ENCODE measurements at places on chromosomes 13 and 19.

GRCh38 chr13:35833608-35834275 lies 297.4 kb downstream of the DCLK1 start:
- no peak for DNase-seq

DNA sequence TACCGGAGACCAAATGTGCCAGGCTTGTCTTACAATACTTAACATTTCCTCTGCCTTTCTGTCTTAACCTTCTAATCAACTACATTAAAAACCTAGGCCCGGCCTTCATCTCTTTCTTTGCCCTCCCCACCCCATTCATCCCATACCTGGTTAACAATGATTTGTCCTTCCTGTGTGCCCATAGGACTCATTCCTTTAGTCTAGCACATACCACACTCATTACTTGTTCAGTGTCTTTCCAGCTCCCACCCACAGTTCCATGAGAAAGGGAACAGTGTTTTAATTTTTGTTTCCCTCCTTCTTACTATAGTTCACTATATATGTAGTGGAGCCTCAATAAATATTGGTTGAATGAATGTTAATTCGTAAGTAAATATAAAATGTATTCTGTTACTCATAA lies 2.4 kb downstream of the CLN5 start:
- DNase-seq, result no peak

DNA sequence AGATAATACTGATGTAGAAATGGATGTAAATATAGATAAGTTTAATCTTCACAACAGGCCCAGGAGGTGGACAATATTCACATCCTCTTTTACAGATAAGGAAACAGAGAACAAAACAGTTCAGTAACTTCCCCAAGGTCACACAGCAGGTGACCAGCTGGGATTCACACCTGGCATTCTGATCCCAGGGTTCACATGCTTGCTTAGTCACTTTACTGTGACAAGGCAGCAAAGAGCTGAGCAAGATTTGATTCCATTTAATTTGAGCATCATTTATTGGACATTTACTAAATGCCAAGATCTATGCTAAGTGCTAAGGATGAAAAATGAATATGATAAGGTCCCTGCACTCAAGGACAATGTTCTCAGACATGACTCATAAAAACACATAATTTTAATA lies 94.1 kb upstream of the STARD13 start:
- no peak for DNase-seq

DNA sequence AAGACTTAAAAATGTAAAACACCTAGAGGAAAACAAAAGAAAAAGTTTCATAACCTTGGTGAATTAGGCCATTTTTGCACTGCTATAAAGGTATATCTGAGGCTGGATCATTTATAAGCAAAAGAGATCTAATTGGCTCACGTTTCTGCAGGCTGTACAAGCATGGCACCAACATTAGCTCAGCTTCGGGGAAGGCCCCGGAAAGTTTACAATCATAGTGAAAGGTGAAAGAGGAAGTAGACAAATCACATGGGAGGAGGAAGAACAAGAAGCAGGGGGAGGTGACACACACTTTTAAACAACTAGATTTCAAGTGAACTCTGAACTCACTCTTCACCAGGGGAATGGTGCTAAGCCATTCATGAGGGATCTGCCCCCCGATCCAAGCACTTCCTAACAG lies 1358.5 kb upstream of the PCDH9 start:
- DNase-seq, result no peak

DNA sequence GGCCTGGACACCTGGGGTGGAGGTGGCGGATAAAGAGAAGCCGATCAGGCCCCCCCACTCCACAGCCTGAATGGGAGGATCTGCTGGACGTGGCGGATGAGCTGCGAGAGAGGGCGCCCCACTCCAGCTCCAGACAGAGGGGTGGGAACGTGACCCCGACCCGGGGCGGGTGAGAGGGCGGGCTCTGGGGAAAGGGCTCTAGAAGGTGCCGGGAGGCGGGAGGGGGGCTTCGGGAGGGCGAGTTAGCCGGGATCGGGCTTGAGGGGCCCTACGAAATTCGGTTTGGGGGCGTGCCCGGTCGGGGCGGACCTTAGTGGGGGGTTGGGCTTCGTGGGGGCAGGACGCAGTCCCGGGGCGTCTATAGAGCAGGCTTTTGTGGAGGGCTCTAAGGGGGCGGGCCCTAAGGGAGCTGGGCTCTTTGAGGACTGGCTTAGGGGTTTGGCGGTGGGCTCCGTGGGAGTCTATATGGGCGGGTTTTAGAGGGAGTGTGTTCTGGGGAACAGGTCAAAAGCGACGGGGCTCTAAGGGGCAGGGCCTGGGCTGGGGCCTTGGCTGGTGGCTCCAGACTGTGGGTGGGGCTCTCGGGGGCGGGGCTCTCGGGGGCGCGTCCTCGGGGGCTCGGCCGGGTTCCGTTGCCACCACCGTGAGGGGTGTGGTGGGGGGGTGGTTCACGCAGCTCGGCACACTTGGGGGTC lies 4.1 kb upstream of the NANOS3 start:
- DNase-seq, result no peak

GRCh38 chr13:38419312-38419873 lies 69.7 kb downstream of the UFM1 start:
- DNase-seq, result no peak

GRCh38 chr13:40434516-40435397 lies 231.7 kb downstream of the FOXO1 start:
- no peak for DNase-seq

DNA sequence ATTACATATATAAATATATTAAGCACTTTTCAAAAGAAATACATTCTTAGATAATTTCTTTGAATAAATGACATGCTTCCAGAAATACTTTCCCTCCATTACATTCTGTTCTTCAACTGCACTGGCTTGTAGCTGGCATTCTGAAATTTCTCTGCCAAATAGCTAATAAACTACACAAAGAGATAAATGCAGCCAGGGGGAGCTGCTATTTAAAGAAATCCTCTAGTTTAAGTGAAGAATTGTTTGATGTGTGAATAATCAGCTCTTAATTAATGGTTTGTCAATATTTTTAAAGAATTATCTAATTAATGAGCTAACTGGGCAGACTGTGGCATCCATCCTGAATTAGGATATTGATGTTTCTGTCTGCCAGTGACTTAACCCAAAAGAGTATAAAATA lies 30.7 kb downstream of the SLC7A1 start:
- no peak for DNase-seq

DNA sequence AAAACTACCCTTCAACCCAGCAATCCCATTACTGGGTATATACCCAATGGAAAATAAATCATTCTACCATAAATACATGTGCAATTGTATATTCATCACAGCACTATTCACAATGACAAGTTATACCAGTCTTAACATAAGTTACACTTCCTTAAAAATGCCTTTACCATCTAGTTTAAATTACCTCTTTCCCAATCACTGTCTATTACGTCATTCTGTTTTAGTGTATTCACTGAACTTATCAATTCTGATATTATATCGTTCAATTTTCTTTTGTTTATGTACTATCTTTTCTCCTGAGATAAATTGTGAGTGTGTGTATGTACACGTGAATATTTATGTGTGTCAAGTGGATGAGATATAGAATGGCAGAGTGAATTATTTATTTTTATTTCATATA lies 1416.8 kb downstream of the OLFM4 start:
- DNase-seq, result no peak

- DNase-seq, result peak; percentile 70
These were observed 144.5 kb upstream of the ZNF536 start for GRCh38 chr19:30227661-30228112.

- DNase-seq, result no peak
These were observed 148.4 kb downstream of the URI1 start for GRCh38 chr19:30090476-30090875.

Data from NCI-H1436 (cell line).